NCI-H1105 (cell line): ENCODE measurements at places on chromosomes 3 and 15.

- DNase-seq = no peak
Measured at GRCh38 chr3:196220991-196221390, 4.7 kb downstream of the SLC51A start.

DNA sequence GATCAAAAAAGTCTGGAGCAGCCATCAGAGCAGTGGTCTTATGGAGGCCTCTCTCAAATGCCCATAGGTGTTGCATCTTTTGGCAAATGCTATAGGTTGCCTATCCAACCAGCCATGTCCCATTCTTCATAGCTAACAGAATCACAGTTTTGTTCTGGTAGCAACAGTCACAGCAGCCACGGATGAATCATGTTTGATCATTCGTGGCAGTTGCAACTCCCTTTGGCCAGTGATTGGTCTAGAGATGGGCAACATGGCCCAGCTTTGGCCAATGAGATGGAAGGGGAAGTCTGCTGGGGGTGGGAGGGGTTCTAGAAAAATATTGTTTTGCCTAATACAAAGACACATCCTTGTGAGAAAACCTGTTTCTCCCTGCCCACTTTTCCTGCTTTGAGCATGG, 50.3 kb upstream of the PPP2R3A start:
- DNase-seq = no peak

- DNase-seq = no peak
Measured at GRCh38 chr3:178669022-178669601, 132.9 kb downstream of the KCNMB2 start.

- DNase-seq = no peak
Measured at GRCh38 chr3:47984075-47984728, 32.0 kb downstream of the MAP4 start.
